ENCODE measurements at places on chromosomes 5 and 9.

GRCh38 chr9:136494012-136494411 lies 11.2 kb upstream of the SEC16A start:
- no peak for DNase-seq

DNA sequence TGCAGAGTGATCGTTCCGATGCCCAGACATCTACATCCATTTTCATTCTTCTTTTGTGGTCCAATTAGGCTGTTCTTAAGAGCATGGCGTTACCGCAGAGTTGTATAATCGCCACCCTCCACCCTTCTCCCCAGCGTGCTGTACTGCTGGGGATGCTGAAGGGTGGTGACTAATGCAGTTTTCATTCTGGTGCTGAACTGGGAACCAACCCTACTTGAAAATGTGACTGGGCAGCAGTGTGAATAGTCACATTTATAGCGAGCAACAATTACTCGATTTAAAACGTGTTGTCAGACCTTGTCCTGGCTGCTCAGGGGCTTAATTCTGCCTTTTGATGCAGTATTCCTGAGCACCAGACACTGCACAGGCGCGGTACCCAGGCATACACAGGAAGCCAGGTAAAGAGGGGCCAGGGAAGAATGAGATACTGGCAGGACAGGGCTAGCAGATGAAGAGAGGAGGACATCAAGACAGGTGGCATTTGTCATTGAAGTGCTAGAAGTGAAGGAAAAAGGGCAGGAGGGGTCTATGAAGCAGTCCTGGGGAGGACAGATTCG lies 719 bp upstream of the ISCA1 start:
- no peak for DNase-seq

DNA sequence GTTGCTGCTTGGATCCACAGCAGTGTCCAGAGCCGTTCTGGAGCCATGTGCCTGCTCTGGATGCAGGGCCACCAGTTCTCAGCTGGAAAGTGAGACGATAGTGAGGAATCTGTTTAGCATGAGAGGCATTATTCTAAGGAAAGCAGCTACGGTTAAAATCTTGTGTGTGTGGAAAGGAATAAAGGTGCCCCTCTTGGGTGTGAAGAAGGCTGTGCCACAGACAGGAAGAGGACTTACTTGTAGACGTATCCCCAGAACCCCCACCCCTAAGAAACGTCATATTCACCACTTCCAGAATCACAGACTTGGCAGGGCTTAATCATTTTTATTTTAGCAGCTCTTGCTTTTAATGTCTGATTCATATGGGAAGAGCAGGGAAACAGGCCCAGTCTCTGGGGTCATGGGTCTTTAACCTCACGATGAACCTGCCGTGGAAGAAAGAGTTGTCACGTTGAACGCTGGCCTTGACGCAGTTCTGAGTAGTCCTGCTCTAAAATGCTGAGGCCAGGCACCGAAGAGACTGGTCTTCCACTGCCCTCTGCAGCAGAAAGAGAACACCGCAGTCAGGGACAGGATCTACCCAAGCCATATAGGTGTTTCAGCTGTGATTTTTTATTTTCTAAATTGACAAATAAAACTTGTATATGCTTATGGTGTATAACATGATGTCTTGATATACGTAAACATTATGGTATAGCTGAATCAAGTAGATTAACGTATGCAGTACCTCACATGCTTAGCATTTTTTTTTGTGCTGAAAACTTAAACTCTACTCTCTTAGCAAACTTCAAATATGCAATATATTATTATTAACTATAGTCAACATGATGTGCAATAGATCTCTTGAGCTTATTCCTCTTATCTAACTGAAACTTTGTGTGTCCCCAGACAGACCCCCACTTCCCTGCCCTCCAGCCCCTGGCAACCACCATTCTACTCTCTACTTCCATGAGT lies 38.8 kb downstream of the CARTPT start:
- peak; percentile 22 for DNase-seq

- no peak for DNase-seq
These were observed 208.7 kb downstream of the ARRDC3 start for GRCh38 chr5:91174396-91174795.

Data from stimulated activated CD4-positive, alpha-beta T cell treated with anti-CD3 and anti-CD28 coated beads, Interleukin-4, amount 100 ng/mL, for 1 hour (primary cell).